Stimulated activated CD4-positive, alpha-beta T cell treated with anti-CD3 and anti-CD28 coated beads, Interleukin-1b, Interleukin-23, amount 100 ng/mL, for 4 hours (primary cell): ENCODE measurements at places on chromosomes 13 and 19.

GRCh38 chr19:45419396-45419795 lies 4.3 kb downstream of the ERCC1 start:
- no peak for DNase-seq

DNA sequence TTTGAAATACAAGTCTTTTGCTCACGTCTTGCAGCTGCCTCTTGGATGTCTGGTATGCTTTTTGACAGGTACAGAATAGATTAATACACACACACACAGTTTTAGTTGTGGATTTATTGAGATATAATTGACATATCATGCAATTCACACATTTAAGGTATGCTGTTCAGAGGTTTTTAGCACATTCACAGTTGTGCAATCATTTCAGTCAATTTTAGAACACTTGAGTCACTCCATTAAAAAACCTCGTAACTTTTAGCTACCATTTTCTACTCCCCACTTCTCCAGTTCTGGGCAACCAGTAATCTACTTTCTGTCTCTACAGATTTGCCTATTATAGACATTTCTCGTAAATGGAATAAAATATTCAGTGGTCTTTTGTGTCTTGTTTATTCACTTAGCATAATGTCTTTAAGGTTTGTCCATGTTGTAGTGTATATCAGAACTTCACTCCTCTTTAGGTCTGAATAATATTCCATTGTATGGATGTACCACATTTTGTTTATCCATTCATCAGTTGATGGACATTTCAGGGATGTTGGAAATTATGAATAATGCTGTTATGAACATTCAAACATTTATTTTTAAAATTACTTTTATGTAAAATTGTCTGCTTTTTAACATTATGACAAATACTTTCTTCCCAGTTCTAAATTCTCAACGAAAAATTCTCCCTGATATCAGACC lies 2.5 kb upstream of the ZMYM2 start:
- no peak for DNase-seq

DNA sequence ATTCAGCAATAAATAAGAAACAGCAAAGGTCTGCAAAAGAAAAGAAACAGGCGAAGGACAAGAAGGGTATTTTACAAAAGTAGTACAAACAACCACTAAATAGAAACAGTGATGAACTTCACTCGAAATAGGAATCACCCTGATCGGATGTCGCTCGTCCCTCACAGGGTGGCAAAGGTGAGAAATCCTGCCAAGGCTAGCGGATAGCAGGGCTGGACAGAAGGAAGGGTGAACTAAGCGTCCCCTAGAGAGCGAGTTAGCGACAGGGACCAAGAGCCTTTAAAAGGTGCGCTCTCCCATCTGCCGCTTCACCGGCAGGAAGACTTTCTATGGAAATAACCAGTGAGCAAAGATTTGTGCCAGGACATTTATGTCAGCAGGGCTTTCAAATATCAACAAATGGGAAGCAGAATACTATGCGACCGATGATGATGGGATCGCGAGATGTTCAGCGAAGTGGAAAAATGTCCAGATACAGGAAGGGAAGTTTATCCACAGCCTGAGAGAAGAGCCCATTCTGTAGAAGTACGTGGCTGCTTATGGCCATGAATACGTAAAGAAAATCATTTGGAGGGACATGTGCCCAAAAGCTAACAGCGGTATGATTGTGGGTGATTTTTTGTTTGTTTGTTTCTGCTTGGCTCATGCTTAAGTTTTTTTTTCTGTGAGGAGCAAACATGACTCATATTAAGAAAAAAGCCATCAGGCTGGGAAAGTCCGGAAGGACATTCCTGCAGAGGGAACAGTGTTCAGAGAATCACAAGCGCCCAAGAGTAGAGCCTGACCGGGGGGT lies 18.9 kb downstream of the ELAVL1 start:
- no peak for DNase-seq

DNA sequence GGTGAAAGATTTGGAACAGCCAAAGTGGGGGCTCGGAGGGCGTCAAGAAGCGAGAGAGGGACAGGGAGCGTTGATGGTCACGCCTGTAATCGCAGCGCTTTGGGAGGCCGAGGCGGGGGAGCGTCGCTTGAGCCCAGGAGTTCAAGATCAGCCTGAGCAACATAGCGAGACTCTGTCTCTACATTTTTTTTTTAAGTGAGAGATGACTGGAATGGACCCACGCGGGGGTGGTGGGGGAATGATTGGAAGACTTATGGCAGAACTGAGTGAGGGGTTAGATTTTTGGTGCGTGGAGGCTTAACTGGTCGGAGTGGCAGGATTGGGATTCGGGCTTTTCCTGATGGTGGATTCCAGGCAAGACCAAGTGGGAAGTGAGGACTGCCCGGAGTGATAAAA lies 725 bp downstream of the PSMD8 start:
- no peak for DNase-seq

DNA sequence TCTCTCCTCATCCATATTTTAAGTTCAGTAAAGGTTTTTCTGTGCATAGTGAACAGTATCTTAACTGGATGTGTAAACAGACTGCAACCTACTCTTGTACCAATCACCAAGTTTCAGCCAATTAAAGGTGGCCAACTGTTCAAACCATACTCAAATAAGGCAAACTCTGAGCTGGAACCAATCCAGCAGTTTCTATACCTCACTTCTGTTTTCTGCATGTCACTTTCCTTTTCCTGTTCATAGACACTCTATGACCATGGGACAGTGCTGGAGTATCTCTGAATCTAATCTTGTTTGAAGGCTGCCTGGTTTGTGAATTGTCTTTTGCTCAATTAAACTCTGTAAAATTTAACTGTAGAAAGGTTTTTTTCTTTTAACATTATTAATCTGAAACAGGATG lies 470.3 kb upstream of the SLITRK6 start:
- DNase-seq, result no peak

DNA sequence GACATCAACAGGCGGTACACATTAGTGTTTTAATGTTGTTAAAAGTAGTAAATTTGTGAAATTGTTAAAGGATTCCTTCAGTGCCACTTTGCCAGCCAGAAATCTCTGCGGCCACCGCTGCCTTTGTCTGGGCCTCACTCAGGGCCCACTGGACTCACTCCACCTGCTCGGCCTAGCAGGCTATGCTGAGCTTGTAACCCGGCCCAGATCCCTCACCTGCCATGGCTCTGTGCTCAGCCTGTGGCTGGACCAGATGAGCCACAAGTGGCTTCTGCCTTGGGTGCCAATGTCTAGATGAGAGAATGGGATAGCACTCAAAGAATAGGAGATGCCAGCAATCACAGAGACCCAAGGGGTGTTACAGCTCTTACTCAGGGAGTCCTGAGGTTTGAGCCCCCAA lies 1228.0 kb downstream of the DIAPH3 start:
- no peak for DNase-seq

- DNase-seq, result no peak
These were observed 964.8 kb downstream of the PCDH9 start for GRCh38 chr13:66265371-66265770.

DNA sequence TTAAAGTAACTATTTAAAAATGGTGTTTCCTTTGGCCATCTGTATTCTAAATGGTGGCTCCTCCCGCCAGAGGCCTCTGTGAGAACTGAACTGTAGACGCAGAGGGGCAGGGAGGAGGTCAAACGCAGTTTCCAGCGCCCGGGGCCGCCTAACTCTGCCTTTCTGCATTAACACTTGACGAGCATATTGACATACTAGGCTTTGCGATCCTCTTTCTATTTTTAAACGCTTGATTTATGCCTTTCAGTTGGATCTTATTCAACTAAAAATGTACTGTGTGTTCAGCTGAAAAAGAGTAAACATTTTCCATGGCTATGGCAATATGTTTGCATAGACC lies 74.7 kb downstream of the SPACA7 start:
- no peak for DNase-seq

- DNase-seq, result peak; percentile 75
These were observed 34.4 kb downstream of the PIP5K1C start for GRCh38 chr19:3665681-3666544.

- no peak for DNase-seq
These were observed 40.6 kb upstream of the ZNF681 start for GRCh38 chr19:23799321-23799720.

DNA sequence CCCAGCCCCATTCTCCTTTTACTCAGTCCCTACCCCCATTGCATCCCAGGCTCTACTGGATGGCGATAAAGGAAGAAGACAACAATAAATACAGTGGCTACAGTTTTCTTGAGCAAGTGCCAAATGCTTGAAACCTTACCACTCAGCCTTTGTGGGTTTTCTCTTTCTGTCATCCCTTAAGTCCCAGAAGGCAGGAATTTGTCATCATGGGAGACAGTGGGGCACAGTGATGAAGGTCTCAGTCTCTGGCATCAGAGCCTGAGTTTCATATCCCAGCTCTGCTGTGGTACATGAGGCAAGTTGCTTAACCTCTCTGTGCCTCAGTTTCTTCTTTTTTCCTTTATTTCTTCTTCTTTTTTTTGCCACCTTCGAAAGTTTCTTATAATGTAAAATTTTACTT lies 5.1 kb upstream of the COMP start:
- DNase-seq, result no peak

DNA sequence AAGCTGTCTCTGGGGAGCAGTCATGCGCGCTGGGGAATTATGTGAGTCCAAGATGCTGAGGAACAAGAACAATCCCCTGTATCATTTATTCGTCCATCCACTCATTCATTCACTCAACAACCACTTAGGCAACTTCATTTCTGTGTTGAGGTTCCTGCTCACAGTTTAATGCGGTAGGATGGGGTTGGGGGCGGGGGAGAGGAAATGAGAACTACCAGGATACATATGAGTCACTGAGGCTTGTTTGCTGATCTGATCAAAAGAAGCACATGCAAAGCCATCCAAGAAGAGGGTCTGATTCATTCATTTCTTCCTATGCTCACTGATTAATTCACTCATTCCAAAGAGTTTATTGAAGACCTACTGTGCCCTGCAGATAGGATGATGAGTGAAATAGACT lies 20.9 kb downstream of the ZNF536 start:
- no peak for DNase-seq

- no peak for DNase-seq
These were observed 21.3 kb upstream of the UQCR11 start for GRCh38 chr19:1626417-1627010.

- DNase-seq, result no peak
These were observed 10.8 kb downstream of the ALOX5AP start for GRCh38 chr13:30745906-30746686.

DNA sequence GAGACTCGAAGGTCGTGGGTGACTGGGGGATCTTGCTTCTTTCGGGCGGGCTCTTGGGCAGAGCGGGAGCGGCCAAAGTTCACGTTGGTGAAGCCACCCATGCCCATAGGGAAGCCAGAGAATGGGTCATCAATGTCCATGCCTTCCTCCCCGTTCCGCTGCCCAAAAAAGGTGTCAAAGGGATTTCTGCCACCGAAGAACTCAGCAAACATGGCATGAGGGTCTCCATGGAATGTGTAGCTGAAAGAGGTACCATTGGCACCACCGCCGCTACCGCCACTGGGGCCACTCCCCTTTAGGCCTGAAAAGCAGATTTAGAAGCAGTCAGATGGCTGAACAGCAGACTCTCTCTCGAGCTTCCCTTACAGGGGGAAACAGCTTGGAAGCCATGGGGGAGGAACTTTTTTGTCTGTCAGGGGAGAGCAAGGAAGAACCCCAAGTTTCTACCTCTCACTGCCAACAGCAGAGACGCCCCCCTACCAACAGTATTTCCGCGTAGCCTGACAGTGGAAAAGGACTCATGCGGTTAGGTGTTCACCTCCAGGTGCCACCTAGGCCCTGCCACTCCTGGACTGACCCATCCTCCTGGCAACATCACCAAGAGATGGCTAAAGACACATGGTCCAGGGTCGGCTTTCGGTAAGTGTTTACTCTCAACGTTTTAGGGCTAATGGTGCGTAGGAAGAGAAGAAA lies 1.3 kb downstream of the DNAJB1 start:
- no peak for DNase-seq

DNA sequence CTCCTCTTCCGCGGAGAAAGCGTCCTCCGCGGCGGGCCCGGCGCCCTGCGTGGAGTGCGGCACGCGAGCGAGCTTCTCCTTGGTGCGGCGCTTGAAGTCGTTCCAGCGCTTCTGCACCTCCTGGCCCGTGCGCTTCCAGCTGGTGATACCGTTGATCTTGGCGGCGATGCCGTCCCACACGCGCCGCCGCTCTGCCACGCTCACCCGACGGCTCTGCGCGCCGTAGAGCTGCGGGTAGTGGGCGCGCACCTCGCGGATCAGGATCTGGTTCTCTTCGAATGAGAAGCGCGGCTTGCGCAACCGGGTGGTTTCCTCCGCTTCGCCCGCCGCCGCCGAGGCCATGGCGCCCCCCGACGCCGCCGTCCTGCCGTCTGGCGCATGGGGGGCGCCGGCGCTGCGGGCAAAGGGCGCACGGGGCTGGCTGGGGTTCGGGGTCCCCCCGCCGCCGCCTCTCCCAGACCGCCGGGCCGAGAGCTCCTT lies 941 bp downstream of the MYPOP start:
- no peak for DNase-seq

DNA sequence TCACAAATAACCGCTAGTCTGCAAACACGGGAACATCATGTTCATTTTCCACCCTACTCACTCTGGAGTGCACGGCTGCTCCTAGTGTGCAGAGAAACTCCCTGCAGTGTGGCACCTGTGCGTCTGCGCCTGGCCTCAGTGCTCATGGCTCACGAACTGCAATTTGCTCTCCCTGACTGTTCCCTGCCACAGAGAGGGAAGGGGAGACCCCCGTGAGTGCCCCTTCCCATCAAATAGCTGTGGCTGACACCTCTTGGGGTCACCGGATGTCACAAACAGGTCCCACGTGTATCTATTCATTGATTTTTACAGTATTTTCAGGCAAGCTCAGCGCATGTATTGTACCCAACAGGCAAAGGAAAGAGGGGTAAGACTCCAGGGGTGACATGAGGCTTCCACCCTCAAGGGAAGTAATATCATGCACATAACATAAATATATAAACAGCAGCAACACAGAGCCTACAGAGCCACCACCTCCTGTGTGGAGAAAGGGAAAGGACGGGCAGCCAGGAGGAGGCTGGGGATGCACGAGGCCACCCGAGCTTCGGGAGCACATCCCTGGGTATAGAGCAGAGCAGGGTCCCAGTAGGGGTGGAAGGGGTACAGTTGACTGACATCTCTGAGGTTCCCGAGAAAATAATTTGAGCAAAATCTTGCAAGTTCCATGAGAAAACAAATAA lies 140.3 kb upstream of the SOX1 start:
- DNase-seq, result no peak

GRCh38 chr13:66138172-66138811 lies 1091.8 kb downstream of the PCDH9 start:
- DNase-seq, result no peak
